NCI-H2171 (cell line): ENCODE measurements at places on chromosomes 7 and 10.

- DNase-seq: no peak
Observed at GRCh38 chr7:47291461-47292081, 290.3 kb downstream of the TNS3 start.

- DNase-seq: no peak
Observed at GRCh38 chr7:15424468-15424867, 137.3 kb downstream of the AGMO start.

DNA sequence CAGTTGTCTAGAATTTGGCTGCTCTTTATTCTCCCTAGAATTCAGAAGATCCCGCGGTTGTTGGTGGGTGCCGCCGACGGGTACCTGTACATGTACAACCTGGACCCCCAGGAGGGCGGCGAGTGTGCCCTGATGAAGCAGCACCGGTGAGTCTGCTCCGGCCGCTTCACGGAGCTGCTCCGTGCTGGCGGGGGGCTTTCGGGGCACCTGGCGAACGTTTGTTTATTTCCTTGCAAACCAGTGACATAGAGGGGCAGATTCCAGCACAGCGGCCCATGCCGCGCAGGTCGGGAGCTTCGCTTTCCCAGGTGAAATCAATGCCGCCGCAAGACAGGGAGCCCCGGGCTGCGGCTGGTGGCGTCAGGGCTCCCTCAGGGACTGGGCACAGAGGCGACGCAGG, 38.0 kb downstream of the WIPI2 start:
- no peak for DNase-seq

DNA sequence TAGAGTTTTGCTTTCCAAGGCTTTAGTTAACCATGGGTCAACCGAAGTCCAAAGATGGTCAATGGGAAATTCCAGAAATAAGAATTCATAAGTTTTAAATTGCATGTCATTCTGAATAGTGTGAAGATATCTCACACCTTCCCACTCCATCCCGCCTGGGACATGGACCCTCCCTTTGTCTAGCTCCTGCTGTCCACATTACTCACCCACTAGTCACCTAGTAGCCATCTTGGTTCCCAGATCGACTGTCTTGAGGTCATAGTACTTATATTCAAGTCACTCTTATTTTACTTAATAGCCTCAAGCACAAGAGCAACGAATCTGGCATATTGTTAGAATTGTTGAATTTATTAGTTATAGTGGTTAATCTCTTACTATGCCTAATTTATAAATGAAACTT, 366.6 kb downstream of the PRPF18 start:
- no peak for DNase-seq

GRCh38 chr10:97149079-97149531, 36.7 kb downstream of the SLIT1 start:
- no peak for DNase-seq
